Stimulated activated CD4-positive, alpha-beta T cell treated with anti-CD3 and anti-CD28 coated beads, Interleukin-1b, Interleukin-23, amount 100 ng/mL, for 1 hour (primary cell): ENCODE measurements at places on chromosomes 2 and 18.

DNA sequence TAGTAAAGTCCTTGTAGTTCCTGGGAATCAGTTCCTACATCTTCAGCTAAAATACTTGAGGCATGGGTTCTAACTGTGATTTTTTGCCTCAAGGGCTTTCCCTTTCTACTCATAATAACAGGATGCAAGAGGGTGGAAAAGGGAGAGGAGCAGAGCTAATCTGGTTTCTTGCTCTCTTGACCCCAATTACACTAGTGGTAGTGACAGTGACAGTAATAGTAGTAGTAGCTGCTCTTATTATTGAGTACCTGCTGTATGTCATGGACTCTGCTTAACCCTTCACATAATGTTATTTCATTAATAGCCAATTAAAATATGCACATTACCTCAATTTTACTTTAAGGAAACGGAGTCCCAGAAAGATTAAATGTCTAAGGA lies 214.8 kb upstream of the HNRNPA3 start:
- no peak for DNase-seq

DNA sequence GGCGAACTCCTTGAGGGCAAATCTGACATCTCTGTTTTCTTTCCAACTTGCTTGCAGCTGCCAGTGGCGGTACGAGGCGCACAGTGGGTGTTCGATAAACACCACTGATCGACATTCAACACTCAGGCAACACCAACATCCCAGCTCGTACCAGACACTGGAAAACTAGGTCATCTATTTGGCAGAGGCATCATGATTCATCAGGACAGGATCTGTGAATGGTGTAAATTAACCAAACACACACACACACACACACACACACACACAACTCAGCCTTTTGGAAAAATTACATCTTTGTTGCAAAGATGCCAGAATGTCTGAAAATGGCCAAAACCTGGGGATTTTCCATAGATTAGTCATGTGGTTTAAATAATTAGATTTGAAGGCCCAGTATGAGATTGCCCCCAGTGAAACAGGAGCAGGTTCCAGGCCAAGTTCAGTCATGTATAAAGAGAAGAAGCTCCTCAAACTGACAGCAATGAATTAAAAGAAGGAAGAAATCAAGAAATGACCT lies 150.5 kb upstream of the NCKAP5 start:
- no peak for DNase-seq

DNA sequence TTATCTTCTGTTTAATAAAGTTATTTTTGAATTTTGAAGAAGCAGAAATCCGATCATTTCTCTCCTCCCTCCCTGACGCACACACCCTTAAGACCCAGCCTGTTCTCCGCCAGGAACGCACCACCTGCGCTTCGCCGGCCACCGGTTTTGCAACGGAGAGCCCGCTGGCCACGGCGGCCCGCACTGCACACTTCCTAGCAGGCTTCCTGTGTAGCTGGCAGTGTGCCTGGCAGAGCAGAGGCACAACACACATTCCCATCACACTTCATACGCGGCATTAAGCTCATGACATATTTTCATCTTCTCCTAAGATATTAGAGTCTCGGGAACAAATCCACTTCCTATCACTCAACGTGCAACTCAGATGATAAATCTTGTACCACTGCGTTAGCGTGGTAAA lies 148.0 kb downstream of the HDAC4 start:
- no peak for DNase-seq

DNA sequence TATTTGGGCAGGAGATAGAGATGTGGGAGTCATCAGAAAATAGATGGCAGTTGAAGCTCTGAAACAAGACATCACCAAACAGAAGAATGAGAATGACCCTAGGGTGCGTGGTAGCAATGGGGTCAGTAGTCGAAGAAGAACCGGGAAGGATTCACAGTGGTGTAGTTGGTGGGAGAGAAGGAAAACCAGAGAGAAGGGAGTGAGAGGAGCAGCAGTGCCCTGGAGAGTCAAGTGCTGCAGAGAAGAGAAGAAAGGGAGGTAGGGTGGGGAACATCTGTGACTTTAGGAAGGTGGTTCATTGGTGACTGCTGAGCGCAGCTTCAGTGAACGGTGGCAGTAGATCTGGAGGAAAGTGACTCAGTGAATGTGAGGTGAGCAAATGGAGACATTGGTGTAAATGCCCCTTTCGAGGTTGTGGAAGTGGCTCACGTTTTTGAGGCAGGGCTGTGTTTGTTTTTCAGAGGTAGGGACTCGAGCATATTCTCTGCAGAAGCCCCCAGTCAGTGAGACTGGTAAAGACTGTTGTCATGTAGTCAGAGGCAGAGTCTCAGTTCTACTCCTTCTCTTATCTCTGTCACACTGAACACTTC lies 36.4 kb downstream of the CDC42EP3 start:
- DNase-seq = no peak

DNA sequence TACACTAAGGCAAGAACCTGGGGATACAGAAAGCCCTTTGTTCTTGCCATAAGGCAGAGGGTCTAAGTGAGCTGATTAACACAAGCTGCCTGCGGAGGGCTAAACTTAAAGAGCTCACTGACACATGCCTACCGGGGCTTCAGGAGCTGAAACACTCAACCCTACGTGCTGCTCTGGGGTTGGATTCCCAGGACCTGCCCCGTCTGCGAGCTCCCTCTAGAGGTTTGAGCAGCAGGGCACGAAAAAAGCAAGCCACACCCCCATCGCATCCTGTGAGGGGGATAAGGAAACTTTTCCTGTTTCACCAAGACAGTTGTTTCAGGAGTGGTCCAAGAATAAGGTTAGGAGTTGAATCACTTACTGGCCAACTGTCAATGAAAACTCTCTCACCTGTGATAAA lies 562.1 kb downstream of the TMX3 start:
- DNase-seq = no peak

GRCh38 chr2:182379241-182379640 lies 47.6 kb downstream of the PDE1A start:
- no peak for DNase-seq

DNA sequence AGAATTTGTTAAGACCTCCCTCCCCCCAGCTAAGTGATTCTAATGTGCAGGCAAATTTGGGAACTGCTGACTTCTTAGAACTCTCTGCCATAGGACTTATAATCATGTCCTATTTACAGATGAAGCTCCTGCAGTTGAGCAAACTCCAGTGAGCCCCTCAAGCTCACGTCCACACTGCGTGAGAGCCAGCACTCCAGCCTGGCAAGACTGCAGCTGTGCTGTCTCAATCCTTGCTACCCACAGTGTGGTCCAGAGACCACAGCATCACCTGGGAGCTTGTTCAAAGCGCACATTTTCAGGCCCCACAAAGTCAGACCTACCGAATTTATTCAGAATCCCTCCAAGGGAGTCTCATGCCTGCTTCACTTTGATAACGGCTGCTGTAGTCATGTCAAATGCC lies 243.2 kb upstream of the RAB12 start:
- DNase-seq = no peak

DNA sequence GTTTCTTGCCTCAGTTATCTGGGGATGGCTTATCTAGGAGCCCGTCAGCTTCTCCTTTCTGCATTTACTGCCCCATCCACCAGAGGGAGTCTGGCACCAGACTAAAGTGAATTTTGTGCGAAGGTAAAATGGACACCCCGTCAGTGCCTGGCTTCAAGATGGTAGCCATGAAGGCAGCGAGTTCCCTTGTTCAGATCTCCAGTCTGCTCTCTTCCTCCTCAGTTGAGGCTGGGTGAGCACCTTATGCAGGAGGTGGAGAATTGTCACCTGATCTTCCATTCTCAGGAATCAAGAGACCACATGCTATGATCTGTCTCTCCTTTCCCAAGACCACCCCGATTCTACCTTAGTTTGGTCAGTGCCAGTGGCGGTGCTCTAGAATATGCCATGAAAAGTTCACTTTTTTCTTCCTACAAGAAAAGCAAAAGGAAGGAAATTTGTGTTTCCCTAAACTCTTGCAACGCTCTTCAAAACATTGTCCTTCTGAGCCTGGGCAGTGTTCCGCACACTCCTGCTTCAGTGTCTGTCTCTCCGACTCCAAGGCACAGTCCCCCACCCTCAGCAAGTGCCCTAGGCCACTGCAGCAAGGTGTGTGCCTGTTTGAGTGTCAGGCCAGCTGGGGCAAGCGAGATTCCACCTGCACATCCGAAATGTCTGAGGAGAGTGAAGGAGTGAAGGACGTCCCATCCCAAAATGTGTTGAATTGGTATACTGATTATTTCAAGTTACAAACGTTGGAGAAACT lies 168.6 kb downstream of the SS18 start:
- DNase-seq = no peak

DNA sequence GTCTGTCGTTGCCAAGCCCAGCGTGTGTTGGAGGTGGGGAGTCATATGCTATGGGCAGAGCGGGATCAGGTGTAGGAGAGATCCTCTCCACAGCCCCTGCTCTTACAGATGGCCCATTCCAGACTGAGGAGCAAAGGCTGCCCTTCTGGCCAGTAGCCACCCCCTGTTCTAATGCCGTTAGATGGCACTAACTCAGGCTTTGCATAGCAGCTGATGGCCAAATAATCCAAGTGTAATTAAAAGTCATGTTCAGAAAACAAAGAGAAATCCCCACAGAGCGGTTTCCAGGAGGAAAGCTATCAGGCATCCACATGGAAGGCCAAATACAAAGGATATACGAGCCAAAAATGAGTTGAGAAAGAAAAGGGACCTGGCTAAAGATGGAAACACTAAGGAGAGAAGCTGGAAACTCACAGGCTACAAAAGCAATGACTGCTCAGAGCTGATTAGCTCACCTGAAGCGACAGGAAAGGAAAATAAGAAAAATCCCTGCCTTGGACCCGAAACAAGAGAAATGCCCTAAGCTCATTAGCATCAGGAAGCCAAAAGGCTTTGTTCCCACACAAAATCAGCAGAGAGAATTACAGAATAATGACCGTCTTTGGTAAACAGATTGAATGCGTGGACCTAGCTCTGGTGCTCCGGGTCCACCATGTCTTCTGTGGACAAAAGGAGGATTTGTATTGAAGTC lies 1002.4 kb upstream of the KLHL29 start:
- DNase-seq = no peak

DNA sequence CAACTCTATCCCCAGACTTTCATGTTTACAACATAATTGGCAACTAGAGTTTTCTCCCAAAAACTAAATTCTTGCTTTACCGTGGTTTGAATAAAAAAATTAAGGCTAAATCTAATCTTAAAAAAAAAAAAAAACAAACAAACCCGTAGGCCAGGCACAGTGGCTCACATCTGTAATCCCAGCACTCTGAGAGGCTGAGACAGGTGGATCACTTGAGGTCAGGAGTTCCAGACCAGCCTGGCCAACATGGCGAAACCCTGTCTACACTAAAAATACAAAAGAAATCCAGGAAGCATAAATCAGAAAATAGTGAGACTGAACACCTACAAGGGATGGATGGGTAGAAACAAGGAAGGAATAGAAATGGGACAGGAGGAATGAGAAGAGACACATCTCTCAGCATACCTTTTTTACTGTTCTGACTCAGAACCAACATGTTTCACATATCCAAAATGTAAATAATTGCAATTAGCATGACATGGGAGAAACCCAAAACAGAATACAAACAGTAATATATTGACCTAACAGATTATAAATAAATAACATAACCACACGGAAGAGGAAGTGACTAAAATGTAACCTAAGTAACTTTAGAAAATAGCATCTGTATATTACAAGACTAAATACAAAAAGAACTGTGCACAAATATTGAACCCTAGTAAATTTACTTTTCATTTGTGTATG lies 17.5 kb downstream of the MGAT4A start:
- DNase-seq = no peak

DNA sequence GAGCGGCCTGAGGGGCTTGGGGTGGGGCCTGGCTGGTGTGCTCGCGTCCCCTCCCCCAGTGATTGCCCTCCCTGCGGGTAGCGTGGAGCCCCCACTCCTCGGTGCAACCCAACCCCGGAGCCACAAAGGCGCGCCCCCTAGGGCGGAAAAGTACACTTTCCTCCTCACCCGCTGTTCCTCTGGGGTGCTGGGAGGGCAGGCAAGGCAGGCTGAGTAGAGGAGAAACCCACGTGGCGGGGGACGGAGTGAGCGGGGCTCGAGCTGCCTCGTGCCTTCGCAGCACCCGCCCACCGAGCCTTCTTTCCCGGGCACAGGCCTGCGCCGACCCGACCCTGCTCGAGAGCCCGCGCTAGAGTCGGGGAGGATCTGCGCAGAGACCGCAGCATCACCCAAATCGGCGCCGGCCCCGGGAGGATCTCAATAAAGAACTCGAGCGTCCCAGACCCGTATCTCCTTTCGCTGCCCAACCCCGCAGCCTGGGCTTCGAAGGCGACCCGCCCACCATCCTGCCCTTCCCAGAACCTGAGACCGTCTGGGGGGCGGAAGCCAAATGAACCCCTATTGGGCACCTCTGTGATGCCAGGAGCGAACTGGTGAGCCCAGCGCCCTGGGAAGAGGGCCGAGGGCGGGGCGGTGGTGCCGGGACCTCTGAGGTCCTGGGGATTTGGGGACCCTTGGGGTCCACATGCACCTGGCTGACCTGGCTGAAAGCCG lies 1.5 kb downstream of the UCN start:
- DNase-seq = no peak

GRCh38 chr18:43751835-43752234 lies 474.5 kb upstream of the SYT4 start:
- DNase-seq = no peak

- DNase-seq = no peak
Measured at GRCh38 chr2:101307950-101308431, 510 bp downstream of the RNF149 start.

DNA sequence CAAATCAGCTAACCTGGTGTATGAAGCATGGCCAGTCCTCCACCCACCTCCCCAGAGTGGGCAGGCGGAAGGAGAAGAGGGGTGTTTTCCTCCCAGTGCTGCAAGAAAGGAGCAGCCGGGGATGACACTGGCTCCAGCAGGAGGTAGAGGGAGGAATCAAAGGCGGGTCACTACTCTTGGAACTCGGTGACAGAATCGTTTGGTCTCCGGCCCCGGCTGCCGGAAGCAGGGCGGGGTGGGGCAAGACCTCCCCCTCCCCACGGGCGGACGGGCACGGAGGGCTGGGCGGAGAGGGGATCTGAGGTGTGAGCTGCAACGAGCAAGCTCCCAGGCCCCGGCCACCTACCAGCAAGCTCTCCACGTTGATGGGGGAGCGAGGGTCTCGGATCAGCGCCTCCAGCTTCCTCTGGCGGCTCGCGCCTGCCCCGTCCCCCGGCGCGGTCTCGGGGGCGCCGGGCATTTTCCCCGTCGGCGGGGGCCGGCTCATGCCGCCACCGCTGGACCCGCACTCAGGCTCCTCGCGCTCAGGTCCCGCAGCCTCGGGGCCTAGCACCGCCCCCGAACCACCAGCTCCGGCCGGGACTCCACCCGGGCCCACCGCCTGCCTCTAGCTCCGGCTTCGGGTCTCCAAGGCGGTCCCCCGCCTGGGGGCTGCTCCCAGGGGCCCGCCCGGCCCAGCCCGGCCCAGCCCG lies 640 bp downstream of the ROCK2 start:
- no peak for DNase-seq

- DNase-seq = peak; percentile 45
Measured at GRCh38 chr18:23871410-23871809, 143.1 kb upstream of the TTC39C start.

GRCh38 chr18:24368749-24369148 lies 28.9 kb downstream of the OSBPL1A start:
- peak; percentile 24 for DNase-seq
